ENCODE measurements at places on chromosomes 2 and 18.

GRCh38 chr18:13414521-13414920, 196.0 kb downstream of the LDLRAD4 start:
- DNase-seq = no peak

DNA sequence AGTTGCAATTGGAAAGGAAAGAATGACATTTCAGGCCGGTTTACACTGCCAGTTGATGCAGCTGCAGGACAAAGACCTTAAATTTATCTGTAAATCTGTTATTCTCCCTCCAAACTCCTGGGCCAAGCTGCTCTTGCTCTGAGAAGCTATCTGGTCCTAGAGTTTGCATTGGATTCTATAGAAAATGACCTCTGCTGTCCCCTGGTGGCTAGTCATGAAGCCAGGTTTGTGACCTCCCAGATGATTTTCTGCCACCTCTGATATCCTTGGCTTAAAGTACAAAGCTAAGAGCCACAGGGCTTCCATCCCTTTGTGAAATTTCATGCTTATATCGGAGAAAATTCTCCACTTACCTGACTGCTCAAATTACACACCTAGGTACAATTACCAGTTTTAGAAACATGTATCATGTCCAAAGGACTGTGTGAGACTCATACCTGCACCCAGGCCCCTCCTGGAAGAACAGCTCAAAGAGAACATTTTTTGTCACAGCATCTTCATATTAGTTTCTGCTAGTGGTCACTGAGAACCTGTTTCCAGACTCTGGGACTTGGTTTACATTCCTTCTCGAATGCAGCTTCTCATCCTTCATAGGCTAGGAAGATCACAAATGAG, 28.9 kb upstream of the IER3IP1 start:
- DNase-seq = peak; percentile 55

- peak; percentile 36 for DNase-seq
Observed at GRCh38 chr2:204681412-204681811, 136.1 kb downstream of the PARD3B start.

GRCh38 chr18:8783335-8783993, 78.1 kb downstream of the MTCL1 start:
- no peak for DNase-seq

DNA sequence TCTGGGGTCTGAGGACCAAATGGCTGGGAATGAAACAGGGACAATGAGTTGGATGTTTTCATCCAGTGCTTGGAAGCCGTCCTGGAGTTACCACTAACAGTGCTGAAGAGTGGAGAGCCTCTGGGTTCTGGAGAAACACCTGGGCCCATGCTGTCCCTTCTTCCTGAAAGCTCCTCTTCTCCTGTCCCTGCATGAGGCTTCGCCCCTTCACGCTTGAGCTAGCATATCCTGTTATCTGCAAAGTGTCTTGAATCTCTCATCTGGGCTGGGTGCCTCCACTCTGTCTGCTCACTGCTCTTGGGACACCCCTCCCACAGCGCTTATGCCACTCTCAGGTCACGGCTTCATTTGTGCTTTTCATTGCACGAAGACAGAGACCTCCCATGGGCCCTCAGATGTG, 154.5 kb downstream of the MYCN start:
- no peak for DNase-seq

GRCh38 chr2:188580738-188581137, 289.1 kb downstream of the GULP1 start:
- DNase-seq = no peak

DNA sequence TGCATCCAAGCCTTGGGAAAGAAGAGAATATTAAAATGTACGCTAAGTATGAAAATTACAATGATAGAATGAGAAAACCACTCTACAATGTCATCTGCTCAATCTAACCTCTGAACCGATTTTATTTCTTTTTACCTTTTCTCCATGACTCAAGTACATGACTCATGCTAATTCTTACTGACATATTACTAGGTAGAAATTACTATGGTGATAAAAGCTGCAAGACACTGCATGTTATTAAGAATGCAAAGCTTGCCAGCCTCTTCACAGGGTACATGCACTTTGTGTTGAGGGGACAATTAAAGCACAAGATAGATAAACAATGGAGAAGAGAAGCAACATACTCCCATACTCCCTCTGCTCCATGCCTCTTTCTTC, 20.7 kb downstream of the SFT2D3 start:
- peak; percentile 29 for DNase-seq

DNA sequence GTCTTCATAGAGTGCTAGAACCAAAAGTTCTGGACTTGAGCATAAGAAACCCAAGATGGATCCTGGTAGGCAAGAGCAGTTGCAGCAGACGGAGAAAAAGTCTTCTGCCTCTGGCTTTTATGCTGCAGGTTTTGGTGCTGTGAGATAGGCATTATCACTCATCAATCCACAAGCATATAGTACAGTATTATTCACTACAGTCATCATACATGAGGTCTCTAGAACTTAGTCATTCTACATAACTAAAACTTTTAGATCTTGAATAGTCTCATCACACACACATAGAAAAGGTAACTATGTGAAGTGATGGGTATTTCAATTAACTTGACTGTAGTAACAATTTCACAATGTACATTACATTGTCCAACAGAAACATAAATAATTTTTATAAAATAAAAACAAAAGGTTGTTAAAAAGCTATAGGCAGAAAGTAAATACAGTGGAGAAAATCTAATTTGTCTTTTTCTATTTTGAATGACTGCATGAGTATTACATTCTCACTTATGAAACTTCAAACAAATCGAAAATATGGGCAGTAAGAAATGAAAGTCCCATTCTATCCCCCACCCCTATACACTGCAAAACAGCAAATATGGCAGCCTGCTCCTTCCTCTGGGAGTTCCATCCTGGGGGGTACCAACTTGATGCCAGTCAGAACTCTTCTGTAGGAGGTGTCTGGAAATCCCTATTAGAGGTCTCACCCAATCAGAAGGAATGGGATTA, 534.3 kb upstream of the ACVR2A start:
- no peak for DNase-seq

- no peak for DNase-seq
Observed at GRCh38 chr2:134144081-134144596, 109.7 kb upstream of the MGAT5 start.

DNA sequence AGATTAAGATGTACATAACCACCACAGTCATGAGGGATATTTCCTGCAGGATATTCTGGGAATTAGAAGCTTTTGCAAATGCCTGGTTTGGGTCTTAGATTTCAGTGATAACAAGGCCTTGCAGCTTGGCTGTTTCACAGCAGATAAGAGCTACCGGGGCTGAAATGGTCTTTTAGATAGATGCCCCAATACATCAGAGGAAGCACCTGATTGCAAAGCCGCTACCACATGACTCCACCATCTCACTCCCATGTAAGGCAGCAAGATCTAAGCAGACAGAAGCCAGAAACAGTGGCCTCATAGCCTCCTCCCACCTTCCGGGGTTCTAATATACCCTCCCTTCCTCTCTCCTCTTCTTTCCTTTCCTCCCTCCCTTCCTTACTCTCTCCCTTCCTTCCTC, 31.1 kb upstream of the EPG5 start:
- no peak for DNase-seq

- DNase-seq = no peak
Observed at GRCh38 chr18:11667578-11667977, 21.5 kb upstream of the GNAL start.

DNA sequence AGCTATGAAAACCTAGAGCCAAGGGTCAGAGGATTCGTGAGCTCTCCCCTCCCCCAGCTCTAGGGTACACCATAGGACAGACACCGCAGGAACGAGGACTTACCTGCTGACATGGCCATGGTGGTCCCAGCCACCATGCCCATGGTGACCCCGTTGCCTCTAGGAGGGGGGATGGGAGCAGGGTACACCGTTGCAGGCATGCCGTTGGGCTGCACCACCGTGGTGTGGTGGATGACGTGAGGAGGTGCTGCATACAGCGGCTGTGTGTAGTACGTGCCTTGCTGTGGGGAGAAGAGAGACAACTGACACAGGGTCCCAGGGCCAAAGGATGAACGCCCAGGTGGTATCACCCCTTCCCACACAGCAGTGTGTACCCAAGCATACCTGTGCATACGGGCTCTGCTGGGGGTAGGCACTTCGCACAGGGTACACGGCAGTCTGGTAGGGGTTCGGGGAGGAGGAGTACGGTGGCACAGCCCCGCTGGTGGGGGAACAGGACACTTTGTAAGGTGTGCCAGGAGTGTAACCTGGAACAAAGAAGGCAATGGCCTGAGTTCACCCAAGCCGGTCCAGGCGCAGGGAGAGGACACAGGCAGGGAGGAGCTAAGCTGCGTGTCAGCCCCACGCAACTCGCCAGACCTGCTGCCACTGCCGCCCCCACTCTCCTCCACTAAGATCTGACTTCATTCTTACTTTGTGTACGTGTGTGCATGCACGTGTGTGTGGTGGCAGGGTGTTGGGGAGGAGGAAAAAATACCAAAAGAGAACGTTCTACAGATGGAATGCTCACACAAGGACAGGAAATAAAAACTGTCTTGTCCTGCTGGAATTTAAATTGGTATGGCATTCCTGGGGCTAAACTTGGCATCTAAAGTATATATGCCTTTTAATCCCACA, 37.8 kb downstream of the FAM168B start:
- DNase-seq = no peak

DNA sequence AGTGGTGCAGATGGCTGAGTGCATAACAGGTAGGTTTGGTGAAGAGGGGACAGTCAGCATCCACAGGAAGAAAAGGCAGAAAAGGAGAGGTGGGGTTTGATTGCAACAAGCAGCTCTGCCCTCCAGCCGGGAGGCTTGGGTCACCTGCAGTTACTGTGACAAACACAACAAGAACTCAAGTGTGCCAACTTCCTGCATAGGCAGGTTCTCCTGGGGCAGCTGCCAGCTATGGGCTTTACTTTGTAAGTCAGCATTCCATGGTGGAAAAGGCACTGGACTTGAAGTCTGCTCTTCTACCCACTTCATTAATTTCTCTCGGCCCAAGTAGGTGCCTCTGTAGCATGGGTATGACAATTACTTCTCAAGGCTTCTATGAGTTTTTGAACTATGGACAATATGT, 98.9 kb downstream of the MYT1L start:
- no peak for DNase-seq

DNA sequence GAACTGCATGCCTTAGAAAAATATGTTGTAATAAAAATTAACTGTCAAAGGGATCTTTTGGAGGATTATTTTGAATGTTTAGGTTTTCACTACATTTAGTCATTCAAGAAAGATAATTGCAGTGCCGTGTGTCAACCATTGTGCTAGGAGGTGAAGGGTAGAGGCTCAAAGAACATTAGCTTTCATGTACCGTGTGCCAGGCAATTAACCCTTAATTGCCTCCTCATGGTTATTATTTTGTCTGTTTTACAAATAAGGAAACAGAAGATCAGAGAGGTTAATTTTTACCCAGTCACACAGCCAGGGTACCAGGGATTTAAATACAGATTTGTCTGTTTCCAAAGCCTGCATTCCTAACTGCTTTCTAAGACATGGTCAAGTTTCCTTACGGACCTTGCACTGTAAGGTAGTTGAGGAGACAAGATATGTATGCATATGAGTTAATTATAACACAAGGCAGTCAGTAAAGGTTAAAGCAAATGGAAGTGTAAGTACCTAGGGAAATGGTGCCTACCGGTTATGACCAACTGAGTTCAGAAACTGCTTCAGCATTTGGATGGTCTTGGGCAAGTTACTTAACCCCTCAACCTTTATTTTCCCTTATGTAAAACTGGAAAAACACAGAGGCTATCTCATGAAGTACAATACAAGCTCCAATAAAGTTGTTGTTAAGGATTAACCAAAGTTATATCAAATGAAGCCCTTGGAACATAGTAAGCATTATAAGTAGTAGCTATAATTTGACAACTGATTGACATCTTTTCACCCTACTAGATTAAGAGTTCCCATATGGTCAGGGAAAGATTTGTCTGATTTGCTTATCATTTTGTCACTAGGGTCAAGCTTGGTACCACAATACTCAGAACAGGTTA, 434.9 kb downstream of the MBD2 start:
- DNase-seq = no peak

GRCh38 chr2:216477283-216478035, 21.2 kb upstream of the RPL37A start:
- no peak for DNase-seq

DNA sequence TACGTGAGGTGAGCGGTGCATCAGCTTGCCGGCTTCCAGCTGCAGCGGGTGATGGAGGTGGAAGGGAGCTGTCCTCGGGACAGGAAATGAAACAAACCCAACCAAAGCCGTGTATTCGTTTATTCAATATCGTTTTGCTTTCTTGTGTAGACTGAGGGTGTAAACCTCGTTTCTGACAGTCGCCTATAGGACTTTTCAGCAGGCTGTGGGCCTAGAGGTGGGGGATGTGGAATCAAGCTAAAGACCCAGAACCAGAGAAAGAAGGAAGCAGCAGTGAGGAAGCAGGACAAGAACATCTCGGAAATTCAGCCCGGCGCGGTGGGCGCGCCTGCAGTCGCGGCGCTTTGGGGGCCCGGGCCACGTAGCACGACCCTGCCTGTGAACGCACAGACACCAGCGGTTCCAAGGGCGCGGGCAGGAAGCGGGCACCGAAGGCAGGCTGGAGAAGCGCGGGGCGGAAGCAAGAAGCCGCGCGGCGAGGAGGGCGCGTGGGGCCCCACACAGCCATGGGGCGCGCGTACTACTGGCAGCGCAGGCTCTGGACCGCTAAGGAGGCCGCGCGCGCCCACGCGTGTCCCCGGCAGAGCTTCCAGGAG, 755 bp upstream of the ATP9B start:
- peak; percentile 12 for DNase-seq

- no peak for DNase-seq
Observed at GRCh38 chr2:68009526-68009925, 53.3 kb downstream of the C1D start.

DNA sequence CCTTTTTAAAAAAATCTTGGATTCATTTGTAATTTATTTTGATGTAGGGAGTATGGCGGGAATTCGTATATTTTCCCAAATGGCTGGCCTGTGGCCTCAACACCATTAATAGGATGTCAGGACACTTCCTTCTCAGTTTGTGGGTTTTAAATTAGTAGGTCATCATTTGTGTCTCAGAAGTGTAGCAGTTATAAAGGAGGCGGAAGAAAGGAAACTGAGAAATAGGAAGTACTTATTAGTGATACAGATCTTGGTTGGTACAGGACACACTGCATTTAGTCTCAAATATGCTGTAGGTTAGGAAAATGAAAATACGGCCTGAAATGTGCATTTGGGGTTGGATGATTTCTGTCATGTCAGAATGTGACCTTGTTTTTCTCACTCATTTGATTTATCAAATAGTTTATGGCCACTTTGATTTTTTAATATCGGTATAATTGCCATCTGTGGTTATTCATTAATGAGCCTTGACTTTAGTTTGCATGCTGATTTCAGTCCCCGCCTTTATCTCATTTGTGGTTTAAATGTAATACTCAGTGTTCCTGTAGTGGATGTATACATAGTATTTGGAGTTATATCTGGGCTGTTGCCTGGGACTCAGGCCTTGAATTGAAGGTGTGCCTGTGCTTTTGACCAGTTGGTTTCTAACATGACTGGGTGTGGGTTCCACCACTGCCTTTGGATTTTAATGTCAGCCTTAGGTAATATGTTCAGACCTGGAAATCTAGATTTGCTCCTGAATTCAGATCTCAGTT, 31.4 kb downstream of the ZCCHC2 start:
- no peak for DNase-seq

GRCh38 chr2:5482929-5483331, 209.3 kb upstream of the SOX11 start:
- peak; percentile 23 for DNase-seq
